ENCODE measurements at places on chromosomes 2 and 18.

DNA sequence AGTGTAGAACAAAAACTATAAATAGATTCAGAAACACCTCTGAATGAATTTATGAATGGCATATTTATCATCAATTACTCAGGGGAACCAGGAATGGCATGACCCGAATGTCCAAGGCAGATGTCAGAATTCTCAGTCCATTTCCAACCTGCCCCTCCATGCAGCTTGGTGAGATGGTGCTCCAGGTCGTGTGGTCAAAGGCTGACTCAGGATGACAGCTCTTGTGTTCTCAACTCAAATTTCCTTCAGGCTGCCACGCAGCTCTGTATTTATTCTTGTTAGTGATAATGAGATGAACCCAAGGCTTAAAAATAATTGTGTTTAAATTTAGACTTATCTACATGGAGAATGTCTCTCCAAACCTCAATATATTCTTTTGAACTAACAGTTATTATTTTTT is 146.9 kb downstream of the METTL4 start:
- no peak for DNase-seq

DNA sequence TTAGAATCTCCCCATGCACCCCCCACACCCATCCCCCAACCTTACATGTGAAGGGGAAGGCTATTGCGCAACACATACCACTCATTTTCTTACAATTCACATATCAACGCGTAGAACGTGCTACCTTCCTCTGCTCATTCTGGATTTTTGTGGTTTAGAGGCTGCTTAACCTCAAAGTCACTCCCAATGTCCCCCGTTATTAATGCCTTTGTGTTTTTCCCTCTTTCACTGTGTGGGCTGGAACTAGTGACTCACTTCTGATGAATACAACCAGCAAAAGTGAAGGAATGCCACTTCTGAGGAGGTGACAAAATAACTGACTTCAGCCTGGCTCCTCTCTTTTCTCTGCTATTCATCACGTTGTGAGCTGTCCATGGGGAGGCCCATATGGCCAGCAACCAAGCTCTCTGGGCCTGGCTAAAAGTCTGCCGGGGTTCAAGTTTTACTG is 342.5 kb upstream of the NXPH2 start:
- DNase-seq, result no peak

- DNase-seq, result no peak
These were observed 43.5 kb upstream of the ACTR3 start for GRCh38 chr2:113846429-113846828.

- DNase-seq, result no peak
These were observed 136.9 kb downstream of the PXDN start for GRCh38 chr2:1607236-1607920.

DNA sequence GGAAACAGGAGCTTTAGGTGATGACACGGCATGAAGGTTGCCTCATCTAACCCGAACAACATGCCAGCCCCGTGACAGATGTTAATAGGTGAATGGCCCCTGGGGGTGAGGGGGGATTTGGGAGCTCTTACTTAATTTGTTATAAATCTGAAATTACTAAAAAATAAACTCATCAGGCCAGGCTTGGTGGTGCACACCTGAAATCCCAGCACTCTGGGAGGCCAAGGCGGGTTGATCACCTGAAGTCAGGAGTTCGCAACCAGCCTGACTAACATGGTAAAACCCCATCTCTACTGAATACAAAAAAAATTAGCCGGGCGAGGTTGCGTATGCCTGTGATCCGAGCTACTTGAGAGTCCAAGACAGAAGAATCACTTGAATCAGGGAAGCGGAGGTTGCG is 6.1 kb downstream of the STK25 start:
- no peak for DNase-seq

DNA sequence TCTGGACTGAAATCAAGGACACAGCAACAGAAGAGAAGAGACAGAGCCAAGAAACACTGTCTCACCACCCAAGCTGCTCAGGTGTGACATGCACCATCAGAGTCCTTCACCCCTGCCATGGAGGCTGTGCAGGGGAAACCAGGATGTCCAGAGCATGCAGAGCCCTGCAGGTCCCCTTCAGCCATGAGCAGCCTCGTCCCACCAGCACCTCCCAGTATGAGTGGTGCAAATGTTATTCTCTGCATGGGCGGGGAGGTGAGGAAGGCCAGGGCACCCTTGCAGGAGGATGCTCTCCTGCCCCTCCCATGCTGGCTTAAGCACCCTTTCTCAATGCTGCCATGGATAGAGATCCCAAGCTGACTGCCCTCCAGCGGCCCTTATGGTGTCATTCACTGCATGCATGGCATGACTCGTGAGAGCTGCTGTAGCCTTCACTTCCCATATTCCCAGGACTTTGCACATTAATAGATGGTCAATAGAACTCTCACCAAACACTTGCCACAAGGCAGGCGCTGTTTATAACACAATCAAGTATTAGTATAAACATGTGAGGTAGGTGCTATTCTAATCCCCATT is 171.0 kb downstream of the ANAPC1 start:
- DNase-seq, result no peak

DNA sequence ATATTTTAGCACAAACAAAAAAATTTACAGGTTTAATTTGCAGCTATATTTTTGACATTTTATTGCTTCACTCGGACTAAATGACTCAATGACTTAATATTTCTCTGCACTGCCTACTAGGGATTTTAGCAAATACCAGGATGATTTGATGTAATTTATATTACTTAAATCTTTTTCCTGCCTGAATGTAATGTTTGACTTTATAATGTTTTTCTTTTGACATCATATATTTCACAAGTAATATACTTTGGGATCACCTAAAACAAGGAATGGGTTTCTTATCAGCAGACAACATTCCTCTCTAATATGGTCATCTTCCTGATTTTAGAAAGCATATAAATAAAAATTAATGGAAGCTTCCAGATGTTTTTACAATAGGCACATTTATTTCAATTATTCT is 253.2 kb upstream of the EPC2 start:
- DNase-seq, result no peak

- DNase-seq, result peak; percentile 77
These were observed 15.2 kb upstream of the DNPEP start for GRCh38 chr2:219402665-219403515.

DNA sequence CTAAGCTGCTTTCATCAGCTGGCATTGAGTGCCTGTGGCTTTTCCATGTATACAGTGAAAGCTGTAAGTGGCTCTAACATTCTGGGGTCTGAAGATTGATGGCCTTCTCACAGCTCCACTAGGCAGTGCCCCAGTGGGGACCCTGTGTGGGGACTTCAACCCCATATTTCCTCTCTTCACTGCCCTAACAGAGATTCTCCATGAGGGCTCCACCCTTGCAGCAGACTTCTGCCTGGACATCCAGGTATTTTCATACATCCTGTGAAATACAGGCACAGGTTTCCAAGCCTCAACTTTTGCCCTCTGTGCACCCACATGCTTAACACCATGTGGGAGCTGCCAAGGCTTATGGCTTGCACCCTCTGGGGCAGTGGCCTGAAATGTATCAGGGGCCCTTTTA is 188.2 kb upstream of the SYT4 start:
- DNase-seq, result no peak

Measured in COR-L47 (cell line).